Activated CD4-positive, alpha-beta T cell treated with anti-CD3 and anti-CD28 coated beads for 48 hours (primary cell): ENCODE measurements at places on chromosomes 4 and X.

- DNase-seq = no peak
Measured at GRCh38 chr4:100311181-100311580, 120.9 kb upstream of the DDIT4L start.

- DNase-seq = no peak
Measured at GRCh38 chr4:39998659-39999345, 21.1 kb upstream of the PDS5A start.

- no peak for DNase-seq
Measured at GRCh38 chr4:89878611-89879010, 16.0 kb upstream of the MMRN1 start.

GRCh38 chr4:3192827-3193226, 56.1 kb upstream of the MSANTD1 start:
- no peak for DNase-seq

- no peak for DNase-seq
Measured at GRCh38 chrX:57951666-57952319, 41.5 kb upstream of the ZXDA start.

GRCh38 chrX:40476958-40477357, 103.8 kb upstream of the ATP6AP2 start:
- DNase-seq = no peak

- no peak for DNase-seq
Measured at GRCh38 chrX:25141684-25142083, 125.9 kb upstream of the ARX start.
